Stimulated activated CD4-positive, alpha-beta T cell treated with anti-CD3 and anti-CD28 coated beads, Interleukin-15, amount 100 ng/mL, for 1 hour (primary cell): ENCODE measurements at places on chromosomes 5 and 9.

DNA sequence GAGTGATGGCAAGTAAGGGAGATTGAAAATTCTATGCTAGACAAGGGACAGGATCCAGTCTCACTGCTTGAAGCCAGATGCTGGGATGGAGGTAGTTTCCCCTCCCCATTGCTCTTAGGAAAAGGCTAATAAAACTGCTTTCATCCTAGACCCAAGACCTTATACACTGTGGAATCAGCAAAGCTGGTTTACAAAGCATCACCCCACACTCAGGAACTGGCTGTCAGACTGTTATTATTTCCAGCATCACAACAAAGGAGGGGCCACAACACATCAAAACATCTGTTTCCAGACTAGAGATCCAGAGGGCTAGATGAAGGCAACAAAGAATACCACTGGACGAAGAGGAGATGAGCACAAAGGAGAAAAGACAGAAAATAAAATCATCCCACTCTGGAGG lies 364.6 kb upstream of the PTGER4 start:
- DNase-seq: no peak

DNA sequence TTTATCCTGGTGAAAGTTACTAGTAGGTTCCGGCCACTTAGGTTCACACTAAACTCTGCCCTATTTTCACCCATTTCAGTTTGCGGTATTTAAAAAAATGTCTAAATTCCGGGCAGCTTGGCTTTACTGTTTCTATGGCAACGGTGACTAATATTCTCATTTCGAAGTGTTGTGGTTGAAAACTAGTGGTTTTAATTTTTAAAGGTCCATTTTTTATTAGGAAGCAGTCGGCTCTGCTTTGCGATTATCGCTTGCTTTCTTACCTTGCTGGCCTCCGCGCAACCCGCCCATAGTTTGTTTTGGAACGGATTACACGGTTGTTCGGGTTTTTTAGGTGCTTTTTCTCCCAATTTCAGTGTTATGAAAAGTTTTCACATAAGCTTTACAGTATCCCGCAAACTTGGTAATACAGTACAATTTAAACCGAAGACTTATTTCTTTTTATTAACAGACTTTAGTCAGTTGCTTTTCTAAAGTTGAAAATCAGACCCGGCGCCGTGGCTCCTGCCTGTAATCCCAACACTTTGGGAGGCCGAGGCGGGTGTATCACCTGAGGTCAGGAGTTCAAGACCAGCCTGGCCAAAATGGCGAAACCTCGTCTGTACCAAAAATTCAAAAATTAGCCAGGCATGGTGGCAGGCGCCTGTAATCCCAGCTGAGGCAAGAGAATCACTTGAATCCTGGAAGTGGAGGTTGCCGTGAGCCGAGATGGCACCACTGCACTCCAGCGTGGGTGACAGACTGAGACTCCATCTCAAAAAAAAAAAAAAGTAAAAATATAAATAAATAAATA lies 1.6 kb downstream of the KDM4C start:
- DNase-seq: no peak

DNA sequence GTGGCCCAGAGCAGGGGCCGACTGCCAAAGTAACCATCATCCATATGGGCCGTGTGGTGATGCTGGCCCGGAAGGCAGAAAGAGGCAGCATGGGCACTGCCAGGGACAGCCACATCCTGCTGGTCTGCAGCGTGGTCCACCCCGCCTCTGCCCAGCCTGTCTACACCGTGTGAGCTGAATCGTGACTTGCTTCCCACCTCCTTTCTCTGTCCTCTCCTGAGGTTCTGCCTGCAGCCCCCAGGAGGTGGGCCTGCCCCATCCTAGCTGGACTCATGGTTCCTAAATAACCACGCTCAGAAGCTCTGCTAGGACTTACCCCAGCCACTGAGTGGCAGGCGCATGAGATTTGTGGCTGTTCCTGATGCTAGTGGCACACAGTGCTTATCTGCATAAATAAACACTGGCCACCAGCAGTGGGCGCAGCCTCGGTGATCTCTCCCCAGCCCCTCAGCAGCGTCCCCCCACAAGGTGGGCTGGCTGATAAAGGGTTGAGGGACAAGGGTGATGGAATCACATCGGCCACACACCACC lies 22.6 kb upstream of the SUSD3 start:
- no peak for DNase-seq

DNA sequence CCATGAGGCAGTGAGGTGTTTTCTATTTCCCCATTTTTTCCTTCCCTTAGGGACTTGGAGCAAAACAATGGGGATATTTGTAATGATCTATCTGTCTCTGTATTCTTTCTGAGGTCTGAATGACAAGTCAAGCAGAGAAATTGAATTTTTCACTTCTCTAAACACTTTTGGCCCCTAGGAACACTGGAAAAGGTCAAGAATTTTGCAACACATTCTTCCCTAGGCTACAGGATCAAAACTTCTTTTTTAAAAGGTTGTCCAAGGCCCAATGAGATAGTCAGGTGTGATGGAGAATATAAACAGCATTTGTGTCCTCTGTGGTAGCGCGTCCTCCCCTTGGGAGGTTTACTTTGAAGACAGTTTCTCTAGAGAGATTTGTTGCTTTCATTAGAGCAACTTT lies 620.5 kb downstream of the TLR4 start:
- DNase-seq: no peak

GRCh38 chr5:65762234-65762633 lies 40.2 kb downstream of the NLN start:
- no peak for DNase-seq

- DNase-seq: no peak
Measured at GRCh38 chr5:14853685-14854084, 17.9 kb downstream of the ANKH start.

GRCh38 chr5:120614531-120615180 lies 150.6 kb downstream of the PRR16 start:
- no peak for DNase-seq

- DNase-seq: no peak
Measured at GRCh38 chr9:86643946-86644674, 289.9 kb upstream of the TUT7 start.

- no peak for DNase-seq
Measured at GRCh38 chr5:65026816-65027548, 258.3 kb downstream of the CWC27 start.

DNA sequence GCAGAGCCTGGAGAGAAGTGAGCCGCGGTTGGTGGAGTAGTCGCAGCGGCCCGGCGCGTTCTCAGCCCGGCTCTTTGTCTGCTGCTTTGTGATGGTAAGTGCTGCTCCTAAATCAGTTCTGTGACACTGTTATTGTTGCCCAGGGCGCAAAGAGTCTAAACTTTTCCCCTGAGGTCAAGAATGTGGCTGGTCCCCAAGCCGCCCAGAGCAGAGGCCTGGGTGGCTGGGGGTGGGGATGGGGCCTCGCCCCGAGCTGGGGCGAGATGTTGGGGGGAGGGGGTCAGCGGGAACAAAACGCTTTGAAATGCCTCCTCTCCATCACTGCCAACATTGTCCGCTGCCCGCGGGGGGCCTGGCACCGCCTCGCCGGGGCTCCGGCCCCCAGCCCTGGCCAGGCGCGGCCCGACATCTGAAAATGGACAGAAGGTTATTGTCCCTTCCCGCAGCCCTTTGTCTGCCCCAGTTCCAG lies 11.7 kb upstream of the CERCAM start:
- DNase-seq: no peak

- no peak for DNase-seq
Measured at GRCh38 chr5:41247135-41247534, 33.8 kb upstream of the C6 start.

- no peak for DNase-seq
Measured at GRCh38 chr5:22852807-22853660, at the start of gene CDH12. CDH12 (minus strand) TSS chr5:22853344.

DNA sequence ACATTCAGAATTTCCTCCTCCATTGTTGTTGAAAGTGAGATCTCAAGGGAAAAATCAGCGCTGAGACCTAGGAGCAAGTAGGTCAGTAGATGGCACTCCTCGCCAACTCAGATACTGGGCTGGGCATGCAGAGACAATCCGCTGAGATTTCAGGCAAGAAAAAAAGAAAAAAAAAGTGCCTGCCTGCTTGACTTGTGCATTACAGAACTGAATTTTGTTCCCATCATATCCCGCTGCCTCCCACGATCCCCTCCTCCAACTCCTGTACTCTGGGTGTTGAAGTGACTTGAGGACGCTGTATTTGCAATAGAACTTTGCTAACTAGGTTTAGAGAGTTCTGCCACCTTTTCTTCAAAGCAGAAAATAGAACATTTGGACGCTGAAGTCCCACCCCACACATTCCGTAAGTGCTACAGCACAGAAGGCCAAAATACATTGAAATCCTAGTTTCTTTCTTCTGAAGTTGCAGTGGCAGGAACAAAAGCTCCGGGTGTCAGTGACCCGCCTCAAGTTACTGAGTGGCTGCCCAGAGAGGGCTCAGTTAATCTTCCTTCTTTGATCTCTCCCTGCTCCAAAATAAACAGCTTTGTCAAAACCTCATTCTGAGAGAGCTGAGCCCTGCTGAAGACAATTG lies 265.8 kb downstream of the MLLT3 start:
- peak; percentile 6 for DNase-seq

GRCh38 chr5:16870878-16871277 lies 65.2 kb downstream of the MYO10 start:
- no peak for DNase-seq

GRCh38 chr5:108437425-108437824 lies 55.5 kb upstream of the FBXL17 start:
- DNase-seq: no peak

DNA sequence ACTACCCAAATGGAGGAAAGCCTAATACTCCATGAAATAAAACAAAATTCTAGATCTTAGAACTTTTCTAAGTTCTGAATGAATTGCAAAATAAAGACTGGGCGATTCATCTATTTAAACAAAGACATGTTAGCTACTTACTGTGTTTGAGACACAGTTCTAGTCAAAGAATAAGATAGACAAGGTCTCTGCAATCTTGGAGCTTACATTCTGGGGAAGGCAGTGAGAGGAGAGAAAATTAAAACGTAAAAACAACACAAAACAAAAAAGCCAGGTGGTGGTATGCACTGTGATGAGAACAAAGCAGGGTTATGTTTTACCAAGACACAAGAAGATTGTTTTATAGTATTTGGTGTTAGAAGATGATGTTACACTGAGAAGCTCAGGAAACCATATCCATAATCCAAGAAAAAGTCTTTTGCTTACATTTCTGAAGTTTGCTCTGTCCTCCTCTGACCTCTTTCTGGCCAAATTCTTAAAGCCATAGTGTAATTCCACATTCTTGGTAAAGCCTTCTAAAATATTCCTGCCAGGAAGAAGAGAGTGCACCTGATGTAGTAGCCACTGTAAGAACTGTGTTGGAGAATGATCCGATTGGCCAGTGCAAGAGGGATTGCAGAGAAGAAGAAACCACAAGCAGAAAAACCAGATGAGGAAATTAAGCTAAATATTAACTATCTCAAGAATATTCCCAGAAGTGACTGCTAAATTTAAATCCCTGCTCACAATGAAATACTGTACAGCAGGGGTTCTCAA lies 218.4 kb downstream of the PCSK1 start:
- no peak for DNase-seq

DNA sequence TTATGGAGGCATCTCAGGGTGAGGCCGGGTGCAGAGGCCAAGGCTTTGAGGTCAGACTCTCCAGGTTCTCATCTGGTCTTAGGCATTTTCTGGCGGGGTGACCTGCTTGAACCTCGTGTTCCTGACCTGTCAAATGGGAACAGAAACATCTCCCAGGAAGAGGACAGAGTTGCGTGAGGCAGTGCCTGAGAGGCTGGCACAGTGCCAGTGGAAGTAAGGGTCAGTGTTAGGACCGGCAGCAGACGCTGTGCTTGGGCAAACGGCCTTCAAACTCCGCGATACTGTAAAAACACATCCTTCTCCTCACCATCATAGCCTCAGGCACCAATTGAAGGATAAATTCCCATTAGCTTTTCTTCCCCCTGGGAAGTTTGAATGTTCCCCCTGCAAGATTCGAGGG lies 55.6 kb upstream of the FCN2 start:
- DNase-seq: no peak

DNA sequence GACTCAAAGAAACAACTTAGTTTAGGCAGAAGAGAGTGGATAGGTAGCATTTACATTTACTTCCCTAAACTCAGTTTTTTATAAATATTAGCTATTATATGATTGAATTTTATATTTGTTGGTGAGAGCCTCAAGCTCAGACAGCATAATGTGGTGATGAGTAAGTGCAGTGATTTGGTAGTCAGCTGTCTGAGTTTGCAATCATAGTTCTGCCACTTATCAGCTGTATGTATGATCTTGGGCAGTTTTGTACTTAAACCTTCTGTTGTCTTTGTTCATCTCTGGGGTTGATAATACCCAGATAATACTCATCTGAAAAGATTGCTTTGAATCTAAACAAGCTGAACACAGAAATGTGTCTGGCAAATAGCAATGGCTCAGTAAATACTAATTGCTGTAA lies 108.8 kb downstream of the ANXA1 start:
- DNase-seq: no peak

DNA sequence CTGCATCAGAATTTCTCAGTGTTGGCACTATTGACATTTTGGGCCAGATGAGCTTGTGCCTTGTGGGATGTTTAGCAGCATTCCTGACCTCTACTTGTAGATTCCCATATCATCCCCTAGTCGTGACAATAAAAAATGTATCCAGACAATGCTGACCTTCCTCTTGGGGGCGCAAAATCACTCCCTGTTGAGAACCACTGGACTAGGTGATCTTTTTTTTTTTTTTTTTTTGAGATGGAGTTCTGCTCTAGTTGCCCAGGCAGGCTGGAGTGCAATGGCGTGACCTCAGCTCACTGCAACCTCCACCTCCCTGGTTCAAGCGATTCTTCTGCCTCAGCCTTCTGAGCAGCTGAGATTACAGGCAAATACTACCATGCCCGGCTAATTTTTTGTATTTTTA lies 22.6 kb downstream of the STXBP1 start:
- no peak for DNase-seq

- no peak for DNase-seq
Measured at GRCh38 chr5:72325566-72326305, 5.6 kb downstream of the PTCD2 start.

GRCh38 chr5:31995714-31996113 lies 178.4 kb downstream of the GOLPH3 start:
- DNase-seq: no peak

DNA sequence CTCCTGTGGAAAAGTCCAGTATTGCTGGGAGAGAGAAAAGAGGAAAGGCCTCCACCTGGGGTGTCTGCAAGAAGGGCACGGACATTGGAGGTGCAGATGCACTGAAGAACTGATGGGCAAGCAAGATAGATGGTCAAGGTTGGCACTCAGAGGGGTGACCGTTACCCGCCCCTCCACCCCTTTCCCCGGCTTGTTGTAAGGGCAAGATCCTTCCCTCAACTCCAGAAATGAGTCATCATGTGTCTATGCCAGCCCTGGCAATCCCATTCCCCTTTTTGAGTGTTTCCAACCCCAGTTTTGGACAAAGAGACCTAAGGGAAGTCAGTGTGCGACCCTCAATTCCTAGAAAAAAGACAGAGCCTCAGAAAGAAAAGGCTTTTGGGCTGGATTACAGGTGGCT lies 34.9 kb upstream of the ATP6V1G1 start:
- no peak for DNase-seq
